ENCODE measurements at places on chromosomes 5 and 9.

DNA sequence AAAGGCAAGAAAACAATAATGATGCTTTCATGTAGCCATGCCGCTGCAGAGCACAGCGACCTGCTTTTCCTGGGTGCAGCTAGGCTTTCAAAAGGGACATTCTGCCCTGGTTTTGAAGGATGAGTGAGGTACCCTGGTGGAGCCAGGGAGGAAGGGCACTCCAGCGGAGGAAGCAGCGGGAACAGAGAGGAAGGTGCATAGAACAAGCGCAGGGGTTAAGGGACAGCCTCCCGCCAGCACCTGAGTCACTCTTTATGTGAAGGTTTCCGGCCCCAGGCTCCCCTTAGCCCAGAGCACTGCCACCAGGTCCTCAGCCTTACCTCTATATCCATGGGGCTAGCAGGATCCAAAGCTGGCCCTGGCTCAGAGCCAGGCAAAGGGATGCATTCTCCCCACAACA lies 221.1 kb downstream of the CDK5RAP2 start:
- no peak for DNase-seq

DNA sequence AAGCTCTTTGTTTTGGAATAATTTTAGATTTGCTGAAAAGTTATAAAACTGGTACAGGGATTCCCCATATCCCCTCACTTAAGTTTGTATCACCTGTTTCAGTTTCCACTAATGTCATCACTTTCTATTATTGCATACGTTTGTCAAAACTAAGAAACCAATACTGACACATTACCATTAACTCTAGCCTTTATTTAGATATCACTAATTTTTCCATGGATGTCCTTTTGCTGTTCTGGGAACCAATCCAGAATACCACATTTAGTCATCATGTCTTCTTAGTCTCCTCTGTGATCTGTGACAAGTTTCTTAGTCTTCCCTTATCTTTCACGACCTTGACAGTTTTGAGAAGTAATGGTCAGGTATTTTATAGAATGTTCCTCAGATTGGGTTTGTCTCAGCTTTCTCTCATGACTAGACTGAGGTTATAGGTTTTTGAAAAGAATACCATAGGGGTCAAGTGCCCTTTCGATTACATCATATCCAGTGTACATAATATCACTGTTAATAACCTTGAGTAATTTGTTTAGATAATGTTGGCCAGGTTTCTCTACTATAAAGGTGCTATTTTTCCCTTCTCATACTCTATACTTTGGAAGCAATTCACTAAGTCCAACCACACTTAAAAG lies 51.9 kb upstream of the NMUR2 start:
- DNase-seq: no peak

DNA sequence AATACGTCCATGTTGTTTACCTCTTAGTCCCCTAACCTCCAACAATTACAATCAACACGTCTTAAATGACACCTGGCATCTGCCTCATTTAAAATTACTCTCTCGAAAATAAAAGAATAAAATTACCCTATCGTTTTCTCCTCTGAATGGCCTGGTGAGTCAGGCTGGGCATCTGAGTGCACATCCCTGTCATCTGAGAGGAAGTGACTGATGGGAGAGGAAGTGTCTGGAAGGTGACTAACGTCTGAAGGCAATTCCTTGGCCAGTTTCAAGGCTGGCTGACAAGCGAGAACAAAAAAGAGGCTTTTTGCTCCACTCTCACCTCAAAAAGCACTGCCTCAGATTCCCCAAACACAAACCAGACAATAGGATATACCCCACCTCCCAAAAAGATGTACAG lies 57.7 kb downstream of the MAPKAP1 start:
- no peak for DNase-seq

- no peak for DNase-seq
Measured at GRCh38 chr9:124513376-124513994, 6.3 kb upstream of the NR5A1 start.

GRCh38 chr5:139749242-139749641 lies 46.4 kb upstream of the PSD2 start:
- no peak for DNase-seq

- no peak for DNase-seq
Measured at GRCh38 chr5:108753331-108753730, 5.6 kb downstream of the FER start.

DNA sequence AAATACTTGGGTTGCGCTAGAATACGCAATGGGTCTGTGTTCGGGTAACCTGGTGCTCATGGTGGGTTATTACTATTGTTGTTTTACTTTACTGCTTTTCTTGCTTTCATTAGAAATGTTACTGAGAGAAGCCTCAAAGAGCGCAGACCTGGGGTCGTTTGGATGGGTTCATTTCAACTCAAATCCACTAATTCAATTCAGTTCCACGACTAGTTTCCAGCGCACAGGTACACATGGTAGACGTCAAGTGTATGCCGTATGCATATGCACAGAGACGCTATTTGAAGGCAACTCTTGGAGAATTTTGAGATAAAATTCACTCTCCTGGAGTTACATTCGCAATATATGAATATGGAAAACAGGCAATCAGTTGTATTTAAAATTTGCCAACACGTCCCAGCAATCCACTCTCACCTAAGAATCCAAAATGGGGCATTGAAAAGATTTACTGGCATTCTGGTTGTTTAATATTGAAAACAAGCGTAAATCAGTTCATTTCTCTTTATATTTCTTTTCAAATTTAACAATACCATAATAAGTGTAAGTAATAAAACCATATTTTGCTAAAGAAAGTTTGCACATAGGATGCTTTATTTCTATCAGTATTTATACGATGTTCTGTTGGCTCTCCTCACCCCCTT lies 4.4 kb upstream of the PAX5 start:
- DNase-seq: no peak

DNA sequence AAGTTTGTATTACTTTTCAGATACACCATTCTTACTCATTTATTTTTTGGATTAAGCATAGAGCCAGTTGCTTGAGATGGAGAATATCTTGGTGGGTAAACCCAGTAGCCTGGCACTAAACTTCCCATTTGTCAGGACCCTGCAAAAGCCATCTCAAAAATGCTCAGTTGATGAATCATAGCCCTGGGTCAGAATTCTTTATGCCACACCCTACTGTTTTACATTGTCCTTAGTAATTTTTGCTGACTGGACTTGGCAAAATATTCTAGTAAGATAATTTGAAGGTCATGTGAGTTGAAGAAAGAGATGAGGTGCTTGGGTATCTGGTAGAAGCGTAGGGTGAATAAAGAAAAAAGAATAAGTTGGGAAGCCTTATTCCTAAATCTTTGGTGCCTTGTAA lies 50.7 kb downstream of the C7 start:
- DNase-seq: no peak

DNA sequence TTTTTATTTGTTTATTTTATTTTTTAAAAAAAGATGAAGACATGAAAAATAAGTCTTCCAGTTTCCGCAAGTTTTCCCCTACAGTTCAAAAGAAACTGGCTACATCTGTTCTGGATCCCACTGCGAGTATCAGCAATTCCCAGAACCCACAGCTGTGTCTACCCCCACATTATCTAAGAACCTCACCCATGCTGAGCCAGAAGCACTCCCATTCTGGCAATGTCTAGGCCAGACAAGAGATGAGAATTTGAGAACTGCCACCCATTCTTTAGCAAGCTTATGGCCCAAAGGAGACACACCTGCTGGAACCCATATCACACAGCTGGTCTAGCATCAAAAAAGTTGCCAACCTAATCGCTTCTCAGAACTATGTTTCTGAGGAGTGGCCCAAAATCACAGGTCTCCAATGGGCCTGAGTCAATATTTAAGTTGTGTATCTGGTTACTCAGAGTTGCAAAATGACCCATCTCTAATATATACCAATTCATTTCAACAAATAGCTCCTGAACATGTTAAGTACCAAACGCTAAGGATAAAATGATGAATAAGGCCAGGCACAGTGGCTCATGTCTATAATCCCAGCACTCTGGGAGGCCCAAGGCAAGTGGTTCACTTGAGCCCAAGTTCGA lies 27.1 kb downstream of the MTMR12 start:
- DNase-seq: no peak

GRCh38 chr5:16548115-16548514 lies 68.7 kb downstream of the RETREG1 start:
- DNase-seq: no peak

DNA sequence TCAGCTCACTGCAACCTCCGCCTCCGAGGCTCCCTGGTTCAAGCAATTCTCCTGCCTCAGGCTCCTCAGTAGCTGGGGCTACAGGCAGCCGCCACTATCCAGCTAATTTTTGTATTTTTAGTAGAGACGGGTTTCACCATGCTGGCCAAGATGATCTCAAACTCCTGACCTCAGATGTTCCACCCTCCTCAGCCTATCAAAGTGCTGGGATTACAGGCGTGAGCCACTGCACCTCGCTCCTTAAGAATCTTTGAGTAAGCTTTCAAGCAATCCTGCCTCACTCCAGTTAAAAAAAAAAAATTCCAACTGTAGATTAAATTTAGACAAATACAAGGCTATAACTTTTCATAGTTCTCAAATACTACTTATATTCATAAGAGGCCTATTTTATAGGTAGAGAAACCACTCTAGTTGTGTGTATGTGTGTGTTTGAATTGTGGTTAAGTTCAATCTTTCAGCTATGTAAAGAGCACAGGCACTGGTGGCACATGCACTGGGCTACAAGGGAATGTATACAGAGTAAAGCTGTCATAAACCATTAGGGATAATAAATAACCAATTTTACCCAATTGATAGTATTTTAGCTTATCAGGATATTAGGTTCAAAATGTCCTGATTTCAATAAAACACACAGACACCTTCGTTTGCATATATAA lies 50.6 kb upstream of the RAPGEF6 start:
- no peak for DNase-seq

GRCh38 chr9:16211946-16212345 lies 658.5 kb downstream of the BNC2 start:
- no peak for DNase-seq

GRCh38 chr5:41266377-41266776 lies 53.0 kb upstream of the C6 start:
- no peak for DNase-seq

DNA sequence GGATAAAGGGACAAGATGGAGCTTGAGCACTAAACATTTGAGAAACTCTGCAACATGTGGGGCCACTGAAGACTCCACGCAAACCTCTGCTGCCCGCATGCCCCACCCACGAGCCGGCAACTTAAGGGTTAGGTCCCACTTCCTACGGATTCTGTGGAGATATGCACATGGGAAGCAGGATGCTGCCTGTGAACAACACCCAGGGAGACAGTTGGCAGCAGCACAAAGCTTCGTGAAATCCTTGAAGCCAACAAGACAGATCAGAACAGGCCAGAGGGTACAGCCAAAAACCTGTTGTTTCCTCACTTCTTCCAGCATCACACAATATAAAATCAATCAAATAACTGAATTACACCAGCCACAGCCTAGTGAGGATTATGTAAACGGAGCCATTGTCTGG lies 270.4 kb downstream of the ENC1 start:
- DNase-seq: no peak

GRCh38 chr9:131651160-131651559 lies 88.7 kb downstream of the RAPGEF1 start:
- DNase-seq: no peak

All from effector memory CD4-positive, alpha-beta T cell (primary cell).